CD4-positive, alpha-beta T cell treated with Interleukin-6 at 100 ng/mL for 8 hours (primary cell): ENCODE measurements at places on chromosomes 16 and 17.
A peak's percentile ranks its signal among the peaks of the same experiment; 100 is the strongest.

- DNase-seq, result no peak
Measured at GRCh38 chr17:49497148-49498028, 2.3 kb downstream of the NGFR start.

- DNase-seq, result no peak
Measured at GRCh38 chr16:26806657-26807056, 260.1 kb upstream of the C16orf82 start.

DNA sequence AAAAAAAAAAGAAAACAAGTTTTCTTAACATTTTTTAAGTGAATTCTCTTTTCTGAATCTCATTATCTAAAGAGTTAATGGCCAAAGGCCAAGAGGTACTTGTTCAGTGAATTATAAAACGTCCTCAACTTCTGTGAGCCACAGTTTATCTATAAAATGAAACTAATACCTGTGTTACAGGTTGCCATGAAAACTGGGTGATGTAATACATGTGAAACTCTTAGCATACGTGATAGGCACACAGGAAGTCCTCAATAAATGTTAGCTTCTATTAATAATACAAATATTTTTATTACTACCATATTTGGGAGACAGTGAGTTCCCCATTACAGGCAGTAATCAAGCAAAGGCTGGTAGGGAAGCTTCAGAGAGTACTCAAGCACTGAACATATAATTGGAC, 13.5 kb upstream of the INPP5K start:
- DNase-seq, result no peak

DNA sequence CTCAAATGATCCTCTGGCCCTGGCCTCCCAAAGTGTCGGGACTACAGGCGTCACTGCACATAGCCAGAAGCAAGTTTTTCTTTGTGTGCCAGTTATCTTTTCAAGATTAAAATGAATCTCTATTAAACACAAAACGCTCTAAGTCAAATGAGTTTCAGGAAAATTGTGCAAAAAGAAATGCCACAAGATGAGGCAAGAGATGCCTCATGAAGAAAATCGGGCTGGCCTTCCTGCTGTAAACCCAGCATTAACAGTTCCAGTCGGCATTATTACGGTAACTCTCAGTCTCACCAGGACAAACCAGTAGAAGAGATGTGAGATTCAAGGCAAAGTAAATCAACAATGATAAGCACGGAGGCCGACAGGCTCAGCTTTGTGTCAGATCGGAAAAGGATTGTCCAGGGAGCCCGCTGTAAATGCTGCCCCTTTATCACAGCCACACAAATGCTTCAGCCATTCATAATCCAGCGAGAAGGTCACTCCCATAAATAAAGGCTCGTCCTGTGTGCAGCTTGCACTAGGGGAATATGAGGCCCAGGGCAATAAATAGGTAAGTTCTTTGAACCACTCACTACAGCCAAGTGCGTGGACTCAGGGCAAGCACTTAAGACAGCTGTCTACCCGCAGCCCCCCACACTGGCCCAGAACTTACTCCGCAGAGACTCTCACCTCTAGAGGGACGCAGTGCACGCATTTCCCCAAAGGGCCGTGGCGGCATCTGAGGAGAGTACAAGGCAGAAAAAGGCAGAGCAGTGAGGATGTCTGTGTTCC, 27.2 kb downstream of the NPLOC4 start:
- no peak for DNase-seq

DNA sequence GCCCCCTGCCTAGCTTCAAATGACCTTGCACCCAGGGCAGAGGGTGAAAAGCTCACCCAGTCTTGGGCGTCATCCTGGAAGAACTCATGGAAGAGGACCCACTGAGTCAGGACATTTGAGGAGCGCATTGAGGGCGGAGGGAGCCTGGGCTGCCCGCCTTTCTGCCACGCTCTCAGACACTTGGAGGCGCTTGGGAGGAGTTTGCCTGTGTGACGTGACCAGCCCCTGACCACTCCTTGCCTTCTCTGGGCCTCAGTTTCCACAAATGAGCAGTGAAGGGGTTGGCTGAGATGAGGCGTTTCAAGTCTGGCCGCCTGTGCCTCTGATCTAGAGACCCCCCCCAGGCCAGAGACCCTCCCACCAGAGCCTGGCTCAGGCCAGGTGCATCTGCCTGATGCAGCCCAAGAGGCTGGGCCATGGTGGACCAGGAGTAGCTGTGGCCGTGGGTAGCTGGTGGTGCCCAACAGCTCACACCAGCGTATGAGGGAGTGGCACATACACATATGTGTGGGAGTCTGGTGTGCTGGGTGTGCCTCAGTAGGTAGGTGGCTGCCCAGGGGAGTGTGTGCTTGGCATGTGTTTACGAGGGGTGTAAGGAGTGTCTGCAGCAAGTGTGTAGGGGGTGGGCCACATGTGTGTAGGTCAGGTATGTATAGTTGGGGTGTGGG, 80.2 kb upstream of the TOB1 start:
- DNase-seq, result no peak

- DNase-seq, result peak; percentile 14
Measured at GRCh38 chr16:87461466-87461991, 31.3 kb downstream of the ZCCHC14 start.

- peak; percentile 42 for DNase-seq
Measured at GRCh38 chr17:78125138-78125913, 3.2 kb downstream of the TMC6 start.

DNA sequence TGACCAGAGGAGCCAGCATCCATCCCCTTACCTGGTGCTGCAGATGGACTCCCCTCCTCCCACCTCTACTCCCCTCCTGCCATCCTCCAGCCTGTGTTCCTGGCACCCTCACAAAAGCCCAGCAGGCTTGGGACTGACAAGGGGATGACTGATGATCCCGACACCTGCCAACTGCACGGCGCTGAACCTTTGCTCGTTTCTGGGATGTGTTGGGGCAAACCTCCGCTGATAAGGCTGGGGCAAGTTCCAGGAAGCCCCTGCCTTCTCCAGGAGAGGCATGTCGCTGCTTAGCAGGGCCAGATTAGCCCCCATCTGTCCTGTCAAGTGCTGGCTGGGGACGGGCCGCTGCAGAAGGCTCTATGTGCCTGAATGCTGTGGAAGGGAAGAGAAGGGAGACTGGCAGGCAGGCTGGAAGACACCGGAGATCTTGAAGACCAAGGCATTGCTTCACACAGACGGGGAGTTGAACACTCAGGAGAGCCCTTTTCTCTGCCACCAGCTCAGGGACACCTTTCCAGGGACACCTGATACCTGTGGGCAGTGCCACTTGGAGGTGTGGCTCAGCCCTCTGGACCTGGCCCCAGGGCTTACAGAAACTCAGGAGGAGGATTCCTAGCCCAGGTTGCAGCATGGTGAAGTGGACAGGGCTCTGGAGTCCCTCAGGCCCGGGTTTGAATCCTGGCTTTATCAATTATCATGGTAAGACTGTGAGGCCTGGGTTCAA, 973 bp upstream of the KRT15 start:
- no peak for DNase-seq

- no peak for DNase-seq
Measured at GRCh38 chr16:2373176-2373575, 32.6 kb upstream of the ABCA3 start.

DNA sequence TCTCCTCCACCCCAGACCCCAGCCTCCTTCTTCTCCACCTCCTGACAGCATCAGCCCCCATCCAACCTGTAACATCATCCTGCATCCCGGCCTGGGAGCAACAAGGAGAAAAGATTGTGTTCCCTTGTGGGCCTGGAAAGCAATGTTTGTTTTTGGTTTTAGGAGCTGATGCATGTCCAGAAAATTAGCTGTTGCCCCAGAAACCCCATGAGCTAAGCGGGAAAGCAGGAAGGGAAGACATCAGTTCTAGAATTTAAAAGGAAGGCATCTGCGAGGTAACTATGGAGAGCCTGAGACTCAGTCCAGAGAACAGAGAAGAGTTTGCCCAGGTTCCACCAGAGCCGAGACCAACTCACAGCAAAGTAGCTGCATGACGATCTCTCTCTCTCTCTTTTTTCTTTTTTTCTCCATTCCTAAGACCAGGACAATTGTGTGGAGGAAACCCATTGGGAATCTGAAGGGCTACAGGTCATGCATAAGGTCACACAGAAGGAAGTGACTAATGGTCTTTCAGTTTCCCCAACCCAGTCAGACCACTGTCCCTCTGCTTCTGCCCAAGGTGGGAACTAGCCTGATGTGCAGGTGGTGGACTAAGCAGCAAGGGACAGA, 124.4 kb downstream of the SLC39A11 start:
- DNase-seq, result no peak

GRCh38 chr16:87515475-87516330, 22.9 kb upstream of the ZCCHC14 start:
- no peak for DNase-seq

DNA sequence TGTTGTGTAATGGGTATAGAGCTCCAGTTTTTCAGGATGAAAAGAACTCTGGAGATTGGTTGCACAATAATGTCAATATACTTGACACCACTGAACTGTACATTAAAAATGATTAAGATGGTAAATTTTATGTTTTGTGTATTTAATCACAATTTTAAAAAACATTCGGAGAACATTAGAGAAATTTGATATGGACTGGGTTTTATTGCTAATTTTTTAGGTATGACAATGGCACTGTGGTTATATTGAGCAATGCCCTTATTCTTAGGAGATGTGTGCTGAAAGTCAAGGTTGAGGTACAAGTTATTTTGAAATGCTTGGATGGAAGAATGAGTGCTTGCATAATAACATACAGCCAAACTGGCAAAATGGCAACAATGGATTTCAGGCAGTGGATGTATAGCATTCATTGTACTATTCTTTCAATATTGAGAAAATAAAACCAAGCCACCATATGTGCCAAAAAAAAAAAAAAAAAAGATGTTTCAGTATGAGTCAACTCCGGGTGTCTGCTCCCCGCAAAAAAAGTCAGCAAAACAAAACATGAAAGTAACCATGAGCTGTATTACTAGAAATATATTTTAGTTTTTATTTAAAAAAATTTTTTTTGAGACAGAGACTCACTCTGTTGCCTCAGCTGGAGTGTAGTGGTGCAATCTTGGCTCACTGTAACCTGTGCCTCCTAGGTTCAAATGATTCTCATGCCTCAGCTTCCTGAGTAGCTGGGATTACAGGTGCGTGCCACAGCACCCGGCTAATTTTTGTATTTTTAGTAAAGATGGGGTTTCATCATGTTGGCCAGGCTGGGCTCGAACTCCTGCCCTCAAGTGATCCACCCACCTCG, 19.8 kb downstream of the HOXB1 start:
- peak; percentile 67 for DNase-seq

- no peak for DNase-seq
Measured at GRCh38 chr17:30225919-30226553, 9.5 kb downstream of the SLC6A4 start.

- DNase-seq, result no peak
Measured at GRCh38 chr17:29982991-29983653, 41.7 kb downstream of the EFCAB5 start.

- DNase-seq, result no peak
Measured at GRCh38 chr16:17302620-17303019, 168.1 kb downstream of the XYLT1 start.

DNA sequence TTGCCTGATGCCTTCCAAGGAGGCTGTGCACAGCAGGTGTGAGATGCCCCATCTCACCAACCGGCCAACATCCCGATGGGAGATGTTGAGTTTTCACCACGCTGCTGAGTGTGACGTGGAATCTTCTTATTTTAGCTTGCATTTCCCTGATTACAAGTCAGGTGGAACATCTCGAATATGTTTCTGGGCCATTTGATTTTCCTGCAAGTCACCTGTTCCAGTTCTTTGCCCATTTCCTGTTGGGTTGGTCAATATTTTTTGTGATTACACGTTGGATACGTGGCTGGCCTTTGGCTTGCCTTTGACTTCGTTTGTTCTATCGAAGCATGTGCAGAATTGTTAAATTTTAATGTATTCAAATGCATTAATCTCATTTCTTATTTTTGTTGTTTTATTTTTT, 8.3 kb upstream of the CDH15 start:
- no peak for DNase-seq
